ENCODE measurements at places on chromosomes 6 and 20. TPM values are rescaled to one million over a fixed set of nuclear protein-coding genes. Genes with fewer than 3 reads are reported as not detected.

DNA sequence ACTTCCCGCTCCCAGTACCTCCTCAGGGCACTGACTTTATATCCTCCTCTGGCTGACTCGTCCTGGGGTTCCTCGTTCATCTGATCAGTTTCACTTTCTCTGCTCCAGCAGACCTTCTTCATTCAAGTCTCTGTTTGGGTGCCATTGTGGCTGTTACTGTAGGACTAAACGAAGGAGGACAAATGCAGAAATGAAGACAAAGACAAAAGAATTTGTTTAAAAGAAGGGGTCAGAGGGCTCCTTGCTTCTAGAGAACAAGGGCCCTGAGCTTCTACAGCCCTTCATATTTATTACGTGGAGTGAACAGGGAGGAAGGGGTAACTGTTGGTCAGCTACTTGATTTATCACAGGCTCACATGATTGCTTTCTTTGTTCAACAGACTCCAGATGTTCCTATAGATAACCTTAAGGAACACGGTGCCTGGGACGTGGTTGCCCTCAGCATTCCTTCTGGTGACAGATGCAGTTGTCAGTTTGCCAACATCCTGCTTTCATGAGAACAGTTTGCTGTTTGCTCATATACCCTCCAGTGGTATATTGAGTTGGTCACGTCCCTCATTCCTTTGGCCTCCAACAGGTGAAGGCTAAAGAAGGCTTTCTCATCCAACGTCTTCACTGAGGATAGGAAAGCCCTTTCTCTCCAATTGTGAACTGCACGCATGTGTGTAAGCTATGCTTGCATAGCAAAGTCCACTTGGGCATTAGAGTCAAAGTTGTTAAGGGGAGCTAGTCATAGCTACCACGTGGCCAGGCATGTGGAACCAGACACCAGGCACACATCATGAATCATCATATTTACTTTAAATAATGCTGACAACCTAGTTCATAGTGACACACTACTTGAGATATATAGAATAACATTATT, 69.1 kb upstream of the BTN3A2 start:
- H3K27me3 ChIP-seq: no peaks in the 10 kb centered on the region
- H3K27ac ChIP-seq: no peak overlapping the region
- no peaks in the 10 kb centered on the region for H3K36me3 ChIP-seq
- DNase-seq: no peak
- H3K4me3 ChIP-seq: no peak overlapping the region

DNA sequence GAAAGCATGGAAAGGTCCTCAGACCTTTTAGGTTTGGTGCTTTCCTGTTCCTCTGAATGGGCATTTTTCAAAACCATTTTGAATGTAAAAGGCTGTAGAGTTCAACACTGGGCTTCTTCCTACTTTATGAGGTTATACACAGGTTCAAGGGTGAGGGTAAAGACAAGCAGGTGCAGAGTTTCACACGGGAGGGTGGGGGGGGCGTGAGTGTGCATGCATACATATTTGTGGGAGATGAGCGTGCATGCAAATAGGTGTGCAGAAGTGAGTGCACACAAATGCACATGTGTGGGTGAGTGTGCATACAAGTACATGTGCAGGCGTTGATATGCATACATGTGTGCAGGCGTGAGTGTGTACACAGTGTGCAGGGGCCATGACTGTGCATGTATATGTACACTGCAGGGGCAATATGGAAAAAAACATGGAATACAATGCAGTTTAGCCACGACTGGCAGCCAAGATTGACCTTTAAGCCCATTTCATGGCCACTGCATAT, 183.1 kb downstream of the GMPR start:
- H3K4me1 ChIP-seq: peaks cover 12% of the 10 kb centered on the region
- no peak overlapping the region for H3K27ac ChIP-seq
- DNase-seq: no peak
- H3K27me3 ChIP-seq: no peaks in the 10 kb centered on the region

DNA sequence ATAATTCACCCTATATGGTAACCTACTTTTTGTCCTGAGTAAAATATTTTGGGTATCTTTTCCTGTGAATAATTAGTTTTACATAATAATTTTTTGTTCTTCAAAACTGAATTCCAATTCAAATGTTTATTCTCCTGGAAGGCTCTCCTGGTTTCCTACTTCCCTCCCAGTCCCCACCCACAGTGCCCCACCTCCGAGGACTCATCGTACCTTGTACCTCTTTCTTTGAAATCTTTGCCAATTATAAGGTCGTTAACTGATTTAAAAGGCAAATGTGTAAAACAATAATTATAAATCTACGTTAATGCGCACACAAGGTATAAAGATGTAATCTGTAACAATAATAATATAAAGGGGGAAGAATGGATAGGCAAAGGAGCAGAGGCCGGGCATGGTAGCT, 40.5 kb upstream of the VEGFA start:
- no peak overlapping the region for H3K4me3 ChIP-seq
- no peaks in the 10 kb centered on the region for H3K27me3 ChIP-seq
- no peaks in the 10 kb centered on the region for H3K4me1 ChIP-seq
- H3K36me3 ChIP-seq: no peaks in the 10 kb centered on the region

DNA sequence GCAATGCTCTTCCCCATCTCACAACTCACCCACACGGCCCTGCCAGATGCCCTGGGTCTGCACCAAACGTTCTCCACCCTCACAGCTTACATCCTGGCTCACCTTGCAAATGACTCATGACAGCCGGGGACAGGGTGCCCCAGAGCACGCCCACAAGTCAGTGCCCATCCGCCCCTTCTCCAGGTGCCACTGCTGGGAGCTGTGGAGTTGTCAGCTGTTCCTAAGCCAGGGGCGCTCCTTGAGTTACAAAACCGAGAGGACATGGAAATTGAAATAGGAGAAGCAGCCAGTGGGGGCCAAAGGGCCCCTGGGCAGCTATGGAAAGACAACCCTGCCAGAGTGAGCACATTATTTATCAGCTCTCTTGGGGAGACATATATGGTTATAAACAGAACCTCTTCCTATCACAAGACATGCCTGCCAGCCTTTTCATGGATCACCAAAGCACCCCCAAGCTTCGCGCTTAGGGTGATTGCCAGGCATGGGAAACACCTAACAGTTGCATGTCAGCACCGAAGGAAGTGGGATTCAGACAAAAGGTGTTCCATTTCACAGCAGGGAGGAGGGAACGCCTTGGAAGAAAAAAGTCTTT, 236.8 kb downstream of the LY86 start:
- H3K4me1 ChIP-seq: no peaks in the 10 kb centered on the region
- no peak overlapping the region for H3K27ac ChIP-seq
- H3K4me3 ChIP-seq: no peak overlapping the region

- no peaks in the 10 kb centered on the region for H3K36me3 ChIP-seq
- H3K4me1 ChIP-seq: no peaks in the 10 kb centered on the region
- no peaks in the 10 kb centered on the region for H3K27me3 ChIP-seq
- H3K4me3 ChIP-seq: no peak overlapping the region
- H3K27ac ChIP-seq: no peak overlapping the region
Observed at GRCh38 chr6:83827050-83827449, 26.1 kb upstream of the RIPPLY2 start.

- peaks cover 23% of the 10 kb centered on the region for H3K4me1 ChIP-seq
- no peaks in the 10 kb centered on the region for H3K36me3 ChIP-seq
- peak overlapping the region; percentile 87 for H3K27ac ChIP-seq
- no peaks in the 10 kb centered on the region for H3K27me3 ChIP-seq
Observed at GRCh38 chr6:75206576-75207342, 906 bp upstream of the COL12A1 start.

DNA sequence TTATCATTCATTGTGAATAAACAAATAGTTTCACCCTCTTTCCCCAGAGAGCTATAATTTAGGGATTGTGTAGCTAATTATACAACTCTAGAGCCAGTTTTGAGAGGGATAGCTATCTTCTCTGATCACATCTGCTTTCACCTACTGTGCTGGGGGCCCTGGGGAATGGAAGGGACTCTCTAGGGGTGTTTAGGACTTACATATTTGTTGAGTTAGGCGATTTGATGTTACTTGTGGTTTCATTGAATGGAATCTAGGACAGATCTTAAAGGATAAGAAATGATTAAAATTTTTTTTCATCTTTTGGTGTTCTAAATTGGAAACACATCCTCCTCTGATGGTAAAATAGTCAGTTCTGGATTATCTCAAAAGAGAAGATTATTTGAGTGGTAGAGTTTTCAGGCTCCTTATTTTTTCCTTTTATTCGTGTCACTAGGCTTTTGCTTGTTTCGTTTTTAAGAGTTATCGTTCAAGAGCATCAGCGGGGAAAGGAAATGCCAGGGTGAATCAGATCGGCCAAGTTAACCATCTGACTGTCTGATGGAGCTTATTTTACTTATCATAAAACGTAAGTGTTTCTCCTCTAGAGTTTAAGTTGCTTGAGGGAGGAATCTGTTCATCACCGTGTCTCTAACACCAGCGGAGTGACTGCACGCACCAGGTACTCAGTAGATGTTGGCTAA, 236.7 kb downstream of the FARS2 start:
- H3K27me3 ChIP-seq: no peaks in the 10 kb centered on the region
- no peaks in the 10 kb centered on the region for H3K36me3 ChIP-seq
- no peak overlapping the region for H3K27ac ChIP-seq
- H3K4me3 ChIP-seq: no peak overlapping the region

Gene CST3
- 2,609 TPM for total RNA-seq

DNA sequence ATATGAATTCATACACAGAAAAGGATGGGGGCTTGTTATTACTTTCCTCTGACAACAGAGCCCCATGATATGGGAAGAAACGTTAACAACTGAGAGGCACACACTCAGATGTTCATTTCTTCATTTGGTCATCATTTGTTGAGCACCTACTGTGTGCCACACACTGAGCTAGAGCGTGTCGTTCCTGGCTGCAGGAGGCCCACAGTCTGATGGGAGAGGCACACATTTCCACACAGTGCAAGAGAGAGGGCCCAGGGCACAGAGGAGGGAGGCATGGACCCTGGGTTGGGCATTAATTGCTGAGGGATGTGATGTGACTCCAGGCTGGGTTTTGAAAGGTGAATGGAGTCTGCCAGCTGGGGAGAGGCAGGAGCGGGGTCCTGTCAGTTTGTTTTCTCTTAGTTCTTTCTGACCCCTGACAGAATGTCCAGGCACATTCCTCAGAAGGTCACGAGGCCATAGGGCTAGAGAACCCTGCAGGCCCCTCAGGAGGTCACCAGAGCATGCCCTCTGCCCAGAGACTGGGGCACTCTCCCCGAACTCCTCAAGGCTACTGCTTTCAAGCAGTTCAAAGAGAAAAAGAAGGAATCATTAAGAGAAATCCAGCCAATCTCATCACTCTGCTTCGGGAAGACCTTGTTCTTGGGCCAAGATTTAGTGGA, 216.2 kb downstream of the UST start:
- H3K36me3 ChIP-seq: no peaks in the 10 kb centered on the region
- no peak overlapping the region for H3K27ac ChIP-seq
- no peak for DNase-seq
- no peak overlapping the region for H3K4me3 ChIP-seq
- H3K27me3 ChIP-seq: no peaks in the 10 kb centered on the region

Gene PKIG
- total RNA-seq: 84.7 TPM

Gene LST1
- 21.4 TPM for total RNA-seq

Gene TM9SF4
- 29.2 TPM for total RNA-seq

GRCh38 chr20:2130683-2131082, 29.1 kb downstream of the STK35 start:
- no peak overlapping the region for H3K27ac ChIP-seq
- H3K27me3 ChIP-seq: no peaks in the 10 kb centered on the region
- H3K4me3 ChIP-seq: no peak overlapping the region
- H3K36me3 ChIP-seq: no peaks in the 10 kb centered on the region

Gene LY6G6C
- not detected for total RNA-seq

DNA sequence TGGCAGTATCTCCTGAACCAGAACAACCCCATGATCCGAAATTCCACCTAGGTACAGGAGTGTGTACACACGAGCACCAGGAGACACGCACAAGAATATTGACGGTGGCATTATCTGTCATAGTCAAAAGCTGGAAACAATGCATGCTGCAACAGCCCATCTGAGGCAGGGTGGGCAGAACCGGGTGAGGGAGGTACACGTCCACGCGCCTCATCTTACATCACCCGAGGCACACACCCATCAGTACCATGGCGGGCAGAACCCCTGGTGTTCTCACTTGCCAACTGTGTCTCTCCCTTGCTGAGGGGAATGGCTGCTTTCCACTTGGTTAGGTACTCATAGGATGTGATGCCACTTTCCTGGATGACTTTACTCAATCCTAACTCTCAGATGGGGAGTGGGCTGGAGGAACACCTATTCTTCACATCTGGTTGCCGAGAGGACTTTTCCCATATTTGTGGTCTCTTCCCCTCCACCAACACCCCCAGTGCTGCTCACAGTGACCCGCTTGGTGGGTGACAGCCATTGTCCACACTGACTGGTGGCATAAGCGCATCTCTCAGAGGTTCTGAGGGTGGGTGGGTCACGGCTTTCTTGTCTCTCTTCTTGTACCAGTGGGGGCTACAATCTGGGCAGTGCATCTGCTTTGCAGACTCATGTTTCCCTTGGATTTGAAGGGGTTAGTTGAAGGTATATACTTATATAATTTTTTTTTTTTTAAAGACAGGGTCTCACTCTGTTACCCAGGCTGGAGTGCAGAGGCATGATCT, 13.5 kb downstream of the PPP1R3G start:
- H3K27ac ChIP-seq: no peak overlapping the region
- no peaks in the 10 kb centered on the region for H3K4me1 ChIP-seq
- H3K36me3 ChIP-seq: no peaks in the 10 kb centered on the region
- H3K27me3 ChIP-seq: no peaks in the 10 kb centered on the region
- H3K4me3 ChIP-seq: no peak overlapping the region

Gene SIGLEC1
- total RNA-seq: 23.2 TPM

Gene GPR6
- not detected for total RNA-seq

Gene COL12A1
- total RNA-seq: 140 TPM

DNA sequence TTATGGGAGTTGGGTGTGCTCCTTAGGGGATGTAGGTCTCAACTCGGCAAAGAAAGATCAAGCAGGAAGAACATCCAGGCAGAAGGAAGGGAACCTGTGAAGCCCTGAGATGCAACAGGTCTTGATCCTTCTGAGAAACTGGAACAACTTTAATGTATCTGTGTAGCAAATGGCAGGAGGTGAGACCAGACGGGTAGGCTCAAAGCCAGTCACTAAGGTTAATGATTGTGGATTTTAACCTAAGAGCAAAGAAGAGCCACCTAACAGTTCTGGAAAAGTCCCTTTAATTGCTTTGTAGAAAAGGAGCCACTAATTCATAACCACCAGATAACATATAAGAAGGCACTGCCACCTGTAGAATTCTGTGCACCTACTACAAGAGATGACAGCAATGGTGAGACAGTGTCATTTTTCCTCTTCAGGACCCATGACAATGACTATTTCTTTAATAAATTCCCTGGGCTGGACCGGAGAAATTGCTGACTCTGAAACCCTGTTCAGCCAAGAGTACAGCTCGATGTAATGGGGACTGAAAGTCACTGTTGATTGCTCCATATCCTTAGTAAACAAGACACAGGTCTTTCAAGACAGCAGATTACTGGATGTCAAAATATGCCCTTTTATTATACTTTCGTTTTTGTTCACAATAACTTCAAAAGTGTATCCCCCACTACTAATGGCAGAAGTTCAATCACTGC, 326.2 kb downstream of the CBLN4 start:
- H3K27me3 ChIP-seq: no peaks in the 10 kb centered on the region
- no peaks in the 10 kb centered on the region for H3K4me1 ChIP-seq
- H3K27ac ChIP-seq: no peak overlapping the region
- no peak for DNase-seq
- H3K36me3 ChIP-seq: no peaks in the 10 kb centered on the region
- H3K4me3 ChIP-seq: no peak overlapping the region

All from ascending aorta (tissue), 2 donors.